ENCODE measurements at places on chromosomes 16 and 17.

DNA sequence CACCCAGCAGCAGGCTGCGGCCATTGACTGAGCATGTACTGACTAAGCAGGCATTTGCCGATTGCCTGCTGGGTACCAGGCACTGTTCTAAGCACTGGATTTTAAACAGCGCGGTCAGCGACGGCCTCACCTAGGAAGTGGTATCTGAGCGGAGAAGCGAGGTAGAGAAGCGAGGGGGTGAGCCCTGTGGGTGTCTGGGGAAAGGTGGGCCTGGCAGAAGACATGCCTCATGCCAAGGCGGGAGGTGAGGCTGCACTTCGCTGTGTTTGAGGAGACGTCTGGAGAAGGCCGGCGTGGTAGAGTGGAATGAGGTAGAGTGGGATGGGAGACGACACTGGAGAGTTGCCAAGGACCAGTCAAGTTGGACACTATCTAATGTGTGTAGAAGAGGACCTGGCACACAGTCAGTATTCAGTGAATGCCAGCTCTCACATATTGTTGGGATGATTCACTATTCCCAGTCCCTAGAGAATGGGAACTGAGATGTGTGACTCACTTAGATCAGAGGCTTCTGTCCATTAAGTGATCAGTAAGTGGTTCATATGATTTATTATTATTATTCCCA is 14.4 kb downstream of the SYCE1L start:
- peak; percentile 78 for DNase-seq

GRCh38 chr17:73991260-73991659 is 212.2 kb upstream of the RPL38 start:
- no peak for DNase-seq

DNA sequence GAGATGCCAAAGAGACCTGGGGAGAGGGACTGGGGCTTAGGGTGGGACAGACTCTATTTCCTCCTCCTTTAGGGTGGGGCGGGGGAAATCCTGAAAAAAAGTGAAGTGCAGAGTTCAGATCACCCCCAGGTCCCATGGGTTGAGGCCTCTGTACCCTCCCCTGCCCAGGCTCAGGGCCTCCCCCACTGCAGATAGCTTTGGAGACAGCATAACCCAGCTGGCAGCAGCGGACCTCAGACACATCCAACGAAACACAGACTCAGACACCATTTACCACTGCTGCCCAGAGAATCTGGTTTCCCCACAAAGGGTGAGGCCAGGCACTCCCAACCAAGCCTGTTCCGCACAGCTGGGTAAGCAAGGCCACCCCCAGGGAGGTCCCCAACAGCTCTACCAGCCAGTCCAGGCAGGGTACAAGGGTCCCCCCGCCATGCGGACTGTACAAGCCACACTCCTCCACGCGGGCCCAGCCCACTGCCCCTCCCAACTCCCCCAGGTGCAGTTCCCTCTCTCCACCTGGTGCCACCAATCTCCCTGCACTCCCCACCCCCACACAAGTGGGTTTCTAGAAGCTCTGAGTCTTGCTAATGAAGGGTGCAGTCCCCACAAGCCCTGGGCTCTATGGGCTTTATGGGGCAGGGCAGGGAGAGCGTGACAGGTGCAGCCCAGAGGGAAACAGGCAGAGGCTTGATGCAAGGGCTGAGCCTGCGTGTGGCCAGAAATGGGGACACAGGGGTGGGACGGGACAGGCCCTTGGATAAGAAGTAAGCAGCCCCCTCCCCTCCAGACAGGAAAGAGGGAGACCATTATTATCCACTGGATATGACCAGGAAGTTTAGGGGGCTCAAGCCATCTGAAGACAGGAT is 8.9 kb downstream of the RHBDF2 start:
- DNase-seq: no peak

GRCh38 chr16:29943846-29944799 is 17.8 kb upstream of the TMEM219 start:
- peak; percentile 97 for DNase-seq

DNA sequence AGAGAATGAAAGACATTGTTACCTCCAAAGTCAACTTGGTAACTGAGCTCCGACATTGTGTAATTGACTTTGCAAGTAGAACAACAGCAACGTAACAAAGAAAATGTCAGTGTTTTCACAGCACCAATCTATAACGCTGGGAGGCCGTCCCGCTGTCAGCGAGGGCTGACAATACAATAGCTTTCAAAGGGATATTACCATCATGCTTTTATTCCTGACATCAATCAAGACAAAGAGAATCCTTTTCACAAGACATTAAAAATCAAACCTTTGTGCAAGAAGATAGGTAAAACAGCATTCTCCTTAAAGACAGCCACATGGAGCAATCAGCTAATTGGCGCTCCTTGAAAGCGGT is 6.2 kb downstream of the ZNF423 start:
- no peak for DNase-seq

DNA sequence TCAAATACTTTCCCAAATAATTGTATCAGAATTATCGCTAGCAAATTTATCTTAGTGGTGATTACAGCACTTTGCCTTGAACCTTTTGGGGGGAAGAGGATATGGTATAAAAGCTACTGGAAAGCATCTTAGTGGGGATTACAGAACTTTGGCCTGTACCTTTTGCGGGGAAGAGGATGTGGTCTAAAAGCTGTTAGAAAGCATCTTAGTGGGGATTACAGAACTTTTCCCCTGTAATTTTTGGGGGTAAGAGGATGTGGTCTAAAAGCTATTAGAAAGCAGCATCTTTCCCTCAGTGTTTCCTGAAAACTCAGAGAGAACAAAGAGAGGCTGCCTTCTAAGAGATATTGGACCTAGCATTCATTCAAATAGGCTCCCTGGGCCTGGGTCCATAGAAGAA is 4.1 kb downstream of the SLFN12 start:
- no peak for DNase-seq

DNA sequence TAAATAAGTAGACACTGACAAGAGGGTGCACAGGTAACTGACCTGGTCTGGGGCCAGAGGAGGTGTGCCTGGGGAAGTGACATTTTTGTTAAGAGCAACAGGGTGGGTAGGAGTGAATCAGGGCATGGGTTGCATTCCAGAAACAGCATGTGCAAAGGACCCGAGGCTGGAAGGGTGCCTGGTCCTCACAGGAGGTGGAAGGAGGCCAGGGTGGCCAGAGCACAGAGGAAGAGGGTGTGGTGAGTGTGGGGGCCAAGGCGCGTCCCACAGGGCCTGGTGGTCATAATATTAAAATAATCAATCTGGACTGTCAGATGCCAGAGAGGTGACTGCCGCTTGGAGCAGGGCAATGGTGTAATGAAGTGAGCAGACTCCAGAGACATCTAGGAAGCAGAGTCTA is 14.3 kb downstream of the ARHGAP23 start:
- DNase-seq: no peak

DNA sequence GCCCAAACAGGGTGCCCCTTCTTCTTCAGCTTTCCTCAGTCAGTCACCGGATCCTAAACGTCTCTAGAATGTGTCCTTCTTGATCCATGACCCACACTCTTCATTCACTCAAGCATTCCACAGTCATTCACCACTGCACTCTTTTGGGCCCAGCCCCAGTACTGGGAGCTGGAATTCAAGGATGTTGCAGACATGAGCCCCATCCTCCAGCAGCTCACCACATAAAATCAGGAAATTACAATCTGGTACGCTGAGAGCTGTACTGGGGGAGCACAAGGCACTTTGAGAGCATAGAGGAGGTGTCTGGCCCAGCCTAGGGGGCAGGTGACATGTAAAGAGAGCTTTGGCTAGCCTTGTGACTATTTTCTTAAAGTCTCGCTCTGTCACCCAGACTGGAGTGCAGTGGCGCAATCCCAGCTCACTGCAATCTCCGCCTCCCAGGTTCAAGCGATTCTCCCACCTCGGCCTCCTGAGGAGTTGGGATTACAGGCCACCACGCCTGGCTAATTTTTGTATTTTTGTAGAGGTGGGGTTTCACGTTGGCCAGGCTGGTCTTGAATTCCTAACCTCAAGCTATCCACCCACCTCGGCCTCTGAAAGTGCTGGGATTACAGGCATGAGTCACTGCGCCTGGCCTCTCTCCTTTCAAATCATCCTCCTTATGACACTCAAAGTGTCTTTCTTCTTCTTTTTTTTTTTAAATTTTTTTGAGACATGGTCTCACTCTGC is 18.7 kb downstream of the CES4A start:
- DNase-seq: no peak

GRCh38 chr17:75783069-75783783 is 1.4 kb upstream of the UNK start:
- DNase-seq: no peak

DNA sequence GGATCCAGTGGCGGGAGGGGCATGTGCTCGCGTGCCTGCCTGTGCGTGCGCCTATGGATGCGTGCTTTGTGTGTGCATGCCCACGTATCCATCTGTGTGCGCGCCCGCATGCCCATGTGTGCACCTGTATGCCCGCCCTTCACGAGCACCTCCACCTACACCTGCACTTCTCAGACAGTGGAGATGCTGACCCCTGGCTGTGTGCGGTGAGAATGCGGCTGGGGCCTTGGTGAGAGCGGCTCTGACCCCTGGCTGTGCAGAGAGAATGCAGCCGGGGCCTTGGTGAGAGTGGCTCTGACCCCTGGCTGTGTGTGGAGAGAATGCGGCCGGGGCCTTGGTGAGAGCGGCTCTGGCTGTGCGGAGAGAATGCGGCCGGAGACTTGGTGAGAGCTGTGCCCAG is 33.9 kb downstream of the AXIN1 start:
- no peak for DNase-seq

GRCh38 chr17:40646791-40647623 is 611 bp downstream of the SMARCE1 start:
- DNase-seq: no peak

DNA sequence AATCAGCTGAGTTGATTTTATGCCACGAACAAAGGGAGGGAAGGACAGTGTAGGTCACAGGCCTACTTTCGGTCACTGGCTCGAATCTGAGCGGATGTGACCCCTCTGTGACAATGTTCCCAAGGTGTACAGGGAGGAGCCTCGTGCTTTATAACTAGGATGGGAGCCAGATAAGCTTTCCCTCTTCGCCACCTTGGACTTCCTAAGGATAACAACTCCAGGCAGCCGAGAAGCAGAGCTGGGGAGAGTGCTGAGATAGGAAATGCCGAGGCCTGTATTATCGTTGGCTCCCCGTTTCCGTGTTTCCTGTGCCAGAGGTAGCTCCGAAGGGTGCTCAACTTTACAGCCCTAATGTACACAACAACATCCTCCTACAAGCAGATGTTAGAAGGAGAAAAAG is 217.8 kb upstream of the IRX3 start:
- DNase-seq: no peak

DNA sequence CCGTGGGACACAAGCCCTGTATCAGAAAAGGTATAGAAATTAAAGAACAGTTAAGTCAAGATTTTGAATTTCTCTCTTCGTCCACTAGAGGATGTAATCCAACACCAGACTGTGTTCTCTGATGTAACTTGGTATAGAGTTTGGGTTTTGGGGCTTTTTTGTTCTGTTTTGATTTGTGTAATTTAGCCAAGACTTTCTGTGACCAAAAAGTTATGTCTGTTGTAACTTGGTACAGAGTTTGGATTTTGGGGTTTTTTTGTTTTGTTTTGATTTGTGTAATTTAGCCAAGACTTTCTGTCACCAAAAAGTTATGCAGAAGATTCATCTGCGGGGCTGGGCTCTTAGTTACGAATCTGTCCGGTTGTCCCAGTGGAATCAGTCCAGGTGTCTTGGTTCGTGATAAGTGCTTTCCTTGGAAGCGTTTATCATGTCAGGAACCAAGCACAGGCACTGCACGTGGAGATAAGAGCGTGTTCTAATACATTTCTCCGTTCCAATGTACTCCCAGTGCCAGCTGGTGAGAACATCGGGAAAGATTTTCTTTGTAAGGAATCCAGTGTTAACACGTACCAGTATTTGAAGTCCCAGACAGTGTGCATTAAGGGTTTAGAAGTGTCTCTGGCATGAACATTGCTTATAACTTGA is 44.1 kb upstream of the SEC14L1 start:
- no peak for DNase-seq

DNA sequence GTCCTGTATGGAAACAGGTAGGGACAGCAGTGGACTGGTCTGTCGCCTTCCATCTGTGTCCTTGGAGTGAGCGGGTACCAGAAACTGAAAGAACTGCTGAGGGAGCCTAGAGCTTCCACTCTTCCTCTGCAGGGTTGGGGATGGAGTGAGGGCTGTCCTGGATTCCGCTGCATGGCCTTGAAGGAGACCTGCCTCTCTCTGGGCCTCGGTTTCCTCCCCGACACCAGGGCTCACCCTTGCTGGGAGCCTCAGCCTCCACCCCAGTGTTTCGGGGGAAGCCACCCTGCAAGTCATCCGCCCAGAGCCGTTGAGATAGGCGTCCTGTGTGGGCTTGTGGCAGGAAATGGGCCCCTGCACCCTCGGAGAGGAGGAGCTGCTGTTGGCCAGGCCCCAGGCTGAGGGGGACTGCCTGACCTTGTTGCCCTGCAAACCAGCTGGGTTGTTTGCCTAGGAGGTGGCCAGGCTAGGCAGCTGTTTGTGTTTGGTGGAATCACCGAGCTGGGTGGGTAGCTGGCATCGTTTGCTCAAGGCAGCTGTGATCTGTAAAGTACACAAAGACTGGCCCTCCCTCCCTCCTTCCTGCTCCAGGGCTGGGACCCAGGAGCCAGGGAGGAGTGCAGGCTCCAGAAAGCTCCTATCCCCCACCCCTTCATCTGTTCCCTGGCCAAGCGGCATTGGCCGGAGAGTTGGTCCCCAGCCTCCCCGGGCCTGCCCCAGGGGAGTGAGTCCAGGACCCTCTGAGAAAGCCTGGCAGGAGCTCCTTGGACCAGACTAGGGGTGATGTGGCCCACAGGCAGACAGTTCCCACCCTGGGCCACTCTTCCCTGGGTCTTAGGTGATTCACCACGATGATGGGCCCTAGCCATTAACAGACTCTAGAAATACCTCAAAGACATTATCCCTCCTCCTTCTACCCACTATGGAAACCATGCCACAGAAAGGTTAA is 1.3 kb downstream of the RAB37 start:
- no peak for DNase-seq

DNA sequence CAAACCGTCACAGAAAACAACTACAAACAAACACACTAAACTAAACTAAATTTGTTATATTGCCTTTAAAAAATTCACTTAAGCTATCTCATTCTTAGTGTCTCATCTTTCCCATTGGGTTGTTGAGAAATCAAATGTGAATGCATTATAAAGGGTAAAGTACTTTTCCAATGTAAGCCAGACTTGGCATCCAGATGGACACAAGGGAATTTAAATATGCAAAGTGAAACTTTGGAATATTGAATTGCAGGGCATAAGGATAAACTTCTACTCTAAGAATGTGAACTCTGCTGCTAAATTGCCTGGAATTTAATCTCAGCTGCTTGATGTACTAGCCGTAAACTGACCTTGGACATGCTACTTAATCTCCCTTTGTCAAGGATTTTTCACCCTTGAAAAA is 1554.6 kb downstream of the CDH8 start:
- DNase-seq: no peak

- DNase-seq: no peak
These were observed 13.5 kb downstream of the EEF2K start for GRCh38 chr16:22219389-22220068.

GRCh38 chr17:50686494-50687199 is 21.1 kb downstream of the ANKRD40 start:
- DNase-seq: no peak

DNA sequence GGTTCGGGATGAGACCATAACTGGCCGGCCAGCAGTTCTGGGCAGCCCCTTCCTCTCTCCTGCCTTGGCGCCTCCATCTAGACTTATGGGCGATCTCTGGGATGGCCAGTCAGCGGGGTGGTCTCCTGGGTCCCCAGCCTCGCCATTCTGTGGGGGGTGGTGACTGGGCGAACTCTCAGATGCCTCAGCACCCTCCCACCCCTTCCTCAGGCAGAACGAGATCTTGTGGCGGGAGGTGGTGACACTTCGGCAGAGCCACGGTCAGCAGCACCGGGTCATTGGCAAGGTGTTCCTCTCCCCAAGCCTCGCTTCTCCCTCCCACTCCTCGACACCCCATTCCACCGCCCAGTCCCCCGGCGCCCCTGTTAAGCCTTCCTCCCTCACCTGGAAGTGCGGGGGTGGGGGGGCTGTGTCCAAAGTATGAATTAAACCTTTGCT is 1.6 kb downstream of the HSF4 start:
- no peak for DNase-seq
